Stimulated activated CD8-positive, alpha-beta memory T cell treated with anti-CD3 and anti-CD28 coated beads, Interleukin-15, amount 100 ng/mL, for 1 hour (primary cell): ENCODE measurements at places on chromosomes 1 and 21.

DNA sequence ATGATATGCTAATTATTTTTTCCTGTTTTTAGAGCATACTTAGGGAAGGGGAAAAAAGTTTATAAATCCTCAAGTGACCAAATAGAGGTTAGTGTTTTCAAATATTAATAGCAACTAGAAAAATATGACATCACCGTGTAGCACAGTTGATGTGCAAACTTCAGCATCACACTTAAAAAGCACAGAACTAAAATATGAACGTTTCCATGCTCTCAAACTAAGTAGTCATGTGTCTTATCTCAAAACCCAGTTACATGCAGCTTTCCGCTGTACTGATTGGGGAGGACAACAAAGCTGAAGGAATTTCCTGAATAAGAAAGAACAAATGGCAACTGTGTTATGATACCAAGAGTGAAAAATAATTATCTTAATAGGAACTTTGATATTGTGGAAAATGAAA, 903.7 kb downstream of the ADGRL2 start:
- no peak for DNase-seq

- DNase-seq = no peak
Observed at GRCh38 chr1:245822996-245823395, 668.2 kb downstream of the KIF26B start.

GRCh38 chr1:56991576-56991975, 25.8 kb upstream of the C8B start:
- DNase-seq = no peak

DNA sequence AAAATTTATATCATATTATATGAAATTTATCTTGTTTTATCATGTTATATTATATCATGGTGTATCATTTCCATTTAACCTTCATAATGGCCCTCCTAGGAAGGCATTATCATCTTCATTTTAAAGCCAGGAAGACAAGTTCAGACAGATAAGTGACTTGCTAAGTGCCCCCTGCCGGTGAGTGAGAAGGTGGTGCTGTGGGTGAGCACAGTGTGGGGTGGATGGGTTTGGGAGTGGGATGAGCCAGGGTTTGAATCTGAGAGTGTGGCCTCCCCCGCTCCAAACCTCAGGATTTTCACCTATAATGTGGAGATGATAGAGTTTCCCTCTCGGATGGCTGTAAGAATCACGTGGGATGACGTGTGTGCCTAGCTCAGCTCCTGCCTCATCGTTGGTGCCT, 108.7 kb upstream of the IGSF21 start:
- DNase-seq = no peak

DNA sequence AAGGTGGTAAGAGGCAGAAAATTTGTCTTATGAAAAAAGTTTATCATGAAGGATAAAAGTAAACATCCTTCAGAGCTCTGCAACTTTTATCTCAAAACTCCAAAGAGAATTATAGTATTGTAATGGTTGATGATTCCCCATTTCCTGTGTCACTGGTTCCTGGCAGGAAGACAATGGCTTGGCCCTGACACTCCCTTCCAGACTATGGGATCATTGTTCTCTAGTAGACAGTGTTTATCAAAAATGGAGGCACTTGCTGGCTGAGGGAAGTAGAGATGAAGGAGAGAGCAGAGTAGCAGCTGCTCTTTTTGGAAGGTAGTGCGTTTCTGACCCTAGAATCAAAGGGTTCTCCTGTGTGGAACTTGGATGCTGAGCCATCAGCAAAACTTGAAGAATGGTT, 145.9 kb upstream of the ATP1B1 start:
- no peak for DNase-seq

DNA sequence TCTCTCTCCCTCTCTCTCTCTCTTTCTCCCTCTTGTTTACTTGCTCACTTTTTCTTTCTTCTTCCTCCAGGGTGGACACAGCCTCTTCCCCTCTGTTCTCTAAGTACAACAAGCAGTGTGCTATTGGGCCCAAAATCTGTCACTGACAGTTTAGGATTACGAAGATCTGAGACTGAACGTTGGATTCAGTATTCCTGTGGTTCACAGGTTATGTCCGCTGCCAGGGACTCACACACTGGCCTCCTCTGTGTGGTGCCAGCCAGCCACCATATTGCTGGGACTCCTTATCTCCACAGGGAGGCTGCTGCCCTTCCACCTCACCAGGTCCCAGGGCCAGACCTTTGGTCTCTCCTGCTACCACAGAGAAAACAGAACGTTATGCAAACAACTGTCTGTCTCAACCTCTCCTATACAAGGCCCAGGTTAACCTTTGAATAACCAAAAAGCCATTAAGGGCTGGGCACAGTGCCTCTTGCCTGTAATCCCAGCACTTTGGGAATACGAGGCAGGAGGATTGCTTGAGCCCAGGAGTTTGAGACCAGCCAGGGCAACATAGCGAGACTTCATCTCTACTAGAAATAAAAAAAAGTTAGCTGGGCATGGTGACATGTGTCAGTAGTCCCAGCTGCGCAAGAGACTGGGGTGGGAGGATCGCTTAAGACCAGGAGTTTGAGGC, 171.9 kb upstream of the RAB4A start:
- DNase-seq = no peak

DNA sequence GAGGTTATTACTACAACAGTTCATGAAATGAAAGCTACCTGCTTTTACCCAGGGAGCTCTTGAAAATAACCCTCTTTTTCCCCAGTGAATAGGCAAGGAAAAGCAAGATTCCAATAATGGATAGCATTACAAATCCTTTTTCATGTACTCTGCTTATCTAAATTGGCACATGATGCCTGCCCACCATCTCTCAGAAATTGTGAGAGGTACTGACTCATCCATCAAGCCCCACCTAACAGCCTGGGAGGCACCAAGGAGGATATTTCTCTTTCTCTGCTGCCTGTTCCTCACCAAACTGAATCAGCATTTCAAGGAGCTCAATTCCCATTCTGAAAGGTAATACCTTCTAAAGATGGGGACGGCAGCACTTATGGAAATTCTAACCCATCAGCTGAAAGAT, 34.4 kb downstream of the PALMD start:
- DNase-seq = no peak

- no peak for DNase-seq
Observed at GRCh38 chr21:33834801-33835500, 80.7 kb downstream of the ATP5PO start.

DNA sequence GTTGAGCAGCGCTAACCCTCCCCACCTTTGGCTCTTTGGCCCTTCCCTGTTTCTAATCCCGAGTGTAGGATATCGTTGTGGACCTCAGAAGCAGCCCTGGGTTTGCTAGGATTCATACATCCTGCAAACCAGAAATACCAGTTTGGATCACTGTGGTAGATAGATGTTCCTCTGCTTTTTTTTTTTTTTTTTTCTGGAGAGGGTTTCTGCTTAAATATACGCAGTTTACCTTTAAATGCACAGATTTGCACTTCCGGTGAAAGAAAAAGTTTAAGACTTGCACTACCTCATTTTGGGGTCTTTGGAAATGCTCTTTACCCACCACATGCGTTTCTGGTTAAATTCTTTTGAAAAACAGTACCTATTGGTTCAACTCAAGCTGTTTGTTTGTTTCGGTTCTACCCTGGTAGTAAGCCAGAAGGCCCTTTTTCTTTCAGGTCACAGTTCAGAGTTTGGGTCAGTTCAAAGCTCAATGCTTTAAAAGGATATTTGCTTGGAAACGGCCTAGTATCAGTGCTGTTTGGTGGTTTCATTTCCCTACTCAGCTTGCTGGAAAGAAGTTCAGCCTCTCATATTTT, 908 bp downstream of the DDI2 start:
- no peak for DNase-seq

DNA sequence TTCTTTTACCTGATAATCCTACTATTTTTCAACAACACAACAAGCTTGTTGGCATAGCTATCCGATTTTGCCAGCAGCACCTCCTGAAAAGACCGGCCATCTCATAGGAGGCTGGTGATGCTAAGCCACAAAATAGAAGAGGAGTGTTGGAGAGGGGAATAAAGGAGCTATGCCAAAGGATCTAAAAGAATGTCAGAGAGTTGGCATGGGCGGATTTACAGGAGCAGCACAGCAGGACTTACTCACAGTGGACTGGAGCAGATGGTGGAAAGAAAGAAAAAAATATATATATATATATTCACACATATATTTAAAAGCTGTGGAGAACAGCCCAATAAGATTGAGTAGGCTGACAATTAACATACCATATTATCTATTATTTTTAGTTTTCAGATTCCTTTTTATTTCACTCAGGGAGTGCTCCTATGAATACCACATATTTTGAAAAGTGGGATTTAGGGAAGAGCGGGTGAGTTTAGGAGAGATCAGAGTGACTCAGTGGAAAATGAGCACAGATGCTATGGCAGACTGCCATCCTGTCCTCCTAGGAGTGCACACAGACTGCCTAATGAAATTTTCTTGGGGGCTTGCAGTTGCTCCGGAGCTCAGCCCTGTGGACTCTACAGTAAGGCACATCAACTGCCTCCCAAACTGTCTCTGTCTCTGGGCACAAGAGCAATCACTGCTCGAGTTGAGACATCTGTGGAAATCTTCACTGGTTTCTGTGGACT, 394.4 kb upstream of the CHRM3 start:
- DNase-seq = no peak

DNA sequence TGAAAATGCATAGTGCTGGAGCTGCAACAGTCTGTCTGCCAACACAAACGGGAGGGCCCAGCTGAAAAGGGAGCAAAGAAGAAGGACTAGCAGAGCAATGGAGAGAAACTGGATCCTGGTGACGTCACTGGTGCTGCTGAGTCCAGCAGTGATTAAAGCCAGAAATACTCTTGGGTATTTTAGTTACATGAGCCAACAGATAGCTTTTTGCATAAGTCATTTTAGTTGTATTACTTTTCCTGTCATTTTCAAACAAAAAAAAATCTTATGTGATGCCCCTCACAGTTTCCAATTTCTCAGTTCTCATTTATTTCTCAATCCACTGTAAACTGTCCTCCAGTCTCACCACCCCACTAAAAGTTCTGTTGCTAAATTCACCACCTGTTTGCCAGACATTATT, 38.7 kb upstream of the NEK7 start:
- DNase-seq = no peak

DNA sequence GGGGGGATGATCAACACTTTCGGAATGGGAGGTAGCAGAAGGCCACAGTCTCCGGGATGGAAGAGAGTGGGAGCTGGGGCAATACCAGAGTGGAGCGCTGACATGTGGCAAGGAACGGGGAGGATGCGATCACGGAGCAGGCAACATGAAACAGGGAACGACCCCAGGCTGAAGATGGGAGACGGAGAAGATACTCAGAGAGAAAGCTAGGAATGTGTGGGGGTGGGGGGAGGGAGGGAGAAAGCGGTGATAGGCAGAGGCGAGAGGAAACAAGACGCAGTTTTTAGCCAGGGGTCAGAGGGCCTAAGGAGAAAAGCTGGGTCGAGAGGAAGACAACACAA, 577 bp downstream of the RAB3GAP2 start:
- no peak for DNase-seq

DNA sequence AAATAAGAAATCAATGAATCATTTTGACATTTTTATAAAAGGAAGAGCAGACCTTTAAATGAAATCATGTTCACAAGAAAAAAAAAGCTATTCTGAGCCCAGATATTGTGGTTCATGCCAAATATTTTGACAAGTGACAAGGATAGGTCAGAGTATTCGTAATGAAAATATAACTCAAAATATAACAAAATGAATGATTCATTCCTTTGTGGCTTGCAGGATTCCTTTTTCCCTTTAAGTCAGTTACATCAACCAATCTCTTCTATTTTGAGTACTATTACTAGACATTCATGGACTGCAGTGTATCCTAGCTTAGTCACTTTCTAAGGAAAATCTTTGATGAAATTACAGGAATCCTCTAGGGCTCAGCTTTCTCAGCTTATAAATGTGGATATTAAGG, 188.7 kb downstream of the COL11A1 start:
- DNase-seq = no peak

DNA sequence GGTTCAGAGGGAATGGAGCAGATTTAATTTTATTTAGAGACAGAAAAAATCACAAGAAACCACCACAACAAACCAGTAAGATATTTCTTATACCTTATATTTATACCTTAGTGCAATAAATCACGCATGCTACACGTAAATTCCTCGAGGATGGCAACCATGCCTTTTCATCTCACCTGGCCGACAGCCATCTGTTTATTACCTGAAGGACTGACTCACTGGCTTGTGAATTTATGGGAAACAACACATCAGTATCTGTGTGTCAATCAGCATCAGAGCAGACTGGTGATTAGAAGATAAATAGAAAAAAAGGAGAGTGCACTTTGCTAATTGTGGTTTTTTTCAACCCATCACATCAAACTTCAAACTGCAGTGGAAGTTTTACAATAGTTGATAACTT, 58.4 kb downstream of the S1PR1 start:
- no peak for DNase-seq

DNA sequence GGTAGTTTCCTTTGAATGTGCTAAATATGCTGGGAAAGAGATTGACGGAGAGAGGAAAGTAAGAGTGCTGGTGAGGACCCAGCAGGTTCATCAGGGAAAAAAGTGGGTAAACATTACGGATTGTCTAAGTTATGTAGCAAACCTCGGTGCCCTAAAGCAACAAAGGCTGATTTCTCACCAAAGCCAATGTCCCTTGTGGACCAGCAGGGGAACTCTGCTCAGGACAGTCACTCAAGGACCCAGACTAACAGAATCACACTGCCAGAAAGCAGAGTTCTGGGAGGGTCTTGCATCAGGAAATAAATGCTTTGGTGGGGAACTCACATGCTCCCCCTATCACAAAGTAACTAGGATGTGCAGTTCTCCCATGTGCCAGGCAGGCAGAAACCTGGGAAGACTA, 1.7 kb upstream of the IKBKE start:
- DNase-seq = no peak

- DNase-seq = no peak
Observed at GRCh38 chr1:225849925-225850324, 32.3 kb downstream of the TMEM63A start.

- DNase-seq = no peak
Observed at GRCh38 chr1:96845464-96845863, 123.9 kb downstream of the PTBP2 start.

GRCh38 chr1:55916481-55916880, 662.9 kb downstream of the PLPP3 start:
- DNase-seq = no peak

GRCh38 chr1:207805841-207806421, 54.1 kb downstream of the CD46 start:
- no peak for DNase-seq

DNA sequence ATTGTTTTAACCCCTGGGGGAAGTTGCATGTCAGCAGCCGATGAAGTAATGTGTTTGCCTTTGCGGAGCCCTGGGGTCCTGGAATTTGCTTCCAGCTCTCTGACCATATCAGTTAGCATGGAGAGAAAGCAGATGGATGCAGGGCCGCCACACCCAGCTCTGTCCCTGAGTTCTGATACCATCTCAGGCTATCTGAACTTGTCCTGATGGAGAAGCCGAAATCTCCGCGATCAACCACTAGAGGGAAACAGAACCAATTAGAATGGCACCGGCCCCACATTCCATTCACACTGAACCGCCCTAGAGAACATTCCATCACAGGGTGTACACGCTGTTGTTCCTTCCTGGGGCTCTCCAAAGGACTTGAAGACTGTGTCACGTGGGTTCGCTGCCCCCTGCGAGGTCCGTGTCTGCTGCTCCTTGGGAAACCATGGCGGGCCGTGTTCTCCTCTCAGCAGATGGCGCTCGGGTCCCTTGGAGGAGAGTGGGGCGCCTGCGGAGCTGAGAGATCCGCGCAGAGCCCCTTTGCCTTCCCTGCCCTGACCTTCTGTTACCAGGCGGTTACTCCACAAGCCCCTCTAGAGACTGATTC, 75.4 kb downstream of the ABCA4 start:
- no peak for DNase-seq
